ENCODE measurements at places on chromosomes 6 and 20.
A peak's percentile ranks its signal among the peaks of the same experiment; 100 is the strongest.

DNA sequence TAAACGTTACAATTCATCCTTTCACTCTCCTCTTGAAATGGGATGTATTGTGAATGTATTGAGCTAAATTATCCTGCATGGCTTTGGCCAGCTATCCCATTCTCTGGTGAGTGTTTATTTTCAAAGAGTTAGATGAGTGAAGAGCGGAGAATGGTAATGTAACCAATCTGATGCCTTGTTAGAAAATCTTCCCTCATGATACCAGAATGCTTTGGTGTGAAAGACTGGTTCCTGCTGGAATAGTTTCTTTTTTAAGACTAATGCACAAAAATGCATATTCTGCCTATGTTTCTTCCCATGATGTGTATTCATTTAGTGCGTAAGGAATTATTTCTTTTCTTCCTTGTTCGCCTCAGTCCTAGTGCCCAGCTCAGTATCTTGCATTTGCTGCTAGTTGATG lies 506.7 kb downstream of the PRKN start:
- no peak for DNase-seq

- DNase-seq, result no peak
These were observed 301.1 kb upstream of the SASH1 start for GRCh38 chr6:148041546-148041945.

GRCh38 chr20:25297141-25297905 lies 49.4 kb downstream of the PYGB start:
- DNase-seq, result no peak

DNA sequence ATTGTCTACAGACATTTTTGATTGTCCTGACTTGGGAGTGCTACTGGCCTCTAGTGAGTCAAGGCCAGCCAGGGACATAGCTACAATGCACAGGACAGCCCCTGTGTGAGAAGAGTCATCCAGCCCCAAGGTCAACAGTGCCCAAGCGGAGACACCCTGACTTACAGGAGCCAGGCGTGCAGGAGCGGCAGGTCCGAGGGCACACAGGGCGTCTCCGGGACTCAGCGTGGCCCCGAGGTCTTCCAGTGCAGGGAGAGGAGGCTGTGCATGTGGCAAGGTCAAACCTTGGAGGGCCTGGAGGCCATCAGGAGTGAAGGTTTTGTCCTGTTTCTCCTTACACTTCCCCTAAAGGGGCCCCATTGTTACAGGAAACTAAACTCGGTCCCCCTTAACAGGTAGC lies 41.3 kb upstream of the QKI start:
- no peak for DNase-seq

- DNase-seq, result no peak
These were observed 229.7 kb upstream of the MARCKS start for GRCh38 chr6:113627480-113627879.

DNA sequence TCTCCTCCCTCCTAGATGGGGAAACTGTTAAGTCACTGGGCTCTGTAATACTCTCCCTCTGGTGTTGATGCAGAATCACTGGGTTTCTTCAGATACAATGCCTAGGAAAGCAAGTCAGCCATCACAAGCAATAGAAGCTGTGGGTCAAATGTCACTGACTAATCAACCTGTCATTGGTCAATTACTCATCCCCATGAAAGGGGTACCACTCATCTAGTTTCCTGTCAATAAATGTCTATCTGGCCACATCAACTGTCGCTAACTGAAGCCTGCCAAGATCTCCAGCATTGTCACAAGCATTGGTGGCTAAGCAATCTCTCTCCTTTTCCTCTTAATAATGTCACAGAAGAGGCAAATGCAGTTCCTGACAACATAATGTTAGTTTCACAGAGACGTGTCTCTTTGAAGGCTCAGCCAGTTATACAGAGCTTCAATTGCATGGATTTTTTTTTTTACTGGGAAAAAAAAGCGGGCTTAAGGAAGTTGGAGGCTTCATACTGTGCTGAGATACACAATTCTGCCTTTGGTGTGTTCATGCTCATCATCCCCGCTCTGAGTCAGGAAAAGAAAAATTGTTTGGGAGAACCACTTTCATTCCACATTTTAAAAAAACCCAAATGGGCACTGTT lies 355.9 kb downstream of the BTBD9 start:
- DNase-seq, result no peak

DNA sequence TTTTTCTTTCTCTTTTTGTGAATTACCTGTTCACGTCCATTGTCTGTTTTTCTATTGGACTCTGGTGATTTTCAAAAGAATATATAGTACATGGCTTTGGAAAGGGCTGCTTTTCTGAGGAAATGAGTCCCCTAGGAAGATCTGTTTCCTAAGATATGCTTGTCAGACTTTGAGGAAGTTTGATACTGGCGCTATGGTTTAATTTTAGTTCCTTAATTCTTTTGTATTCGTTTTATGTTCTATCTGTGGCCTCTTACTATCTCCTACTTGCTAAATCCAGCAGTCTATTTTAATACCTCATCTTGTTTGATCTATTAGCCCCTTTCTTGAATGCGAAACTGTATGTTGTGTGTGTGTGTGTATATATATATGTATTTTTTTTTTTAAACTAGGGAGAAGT lies 101.9 kb downstream of the LIN28B start:
- DNase-seq, result no peak

DNA sequence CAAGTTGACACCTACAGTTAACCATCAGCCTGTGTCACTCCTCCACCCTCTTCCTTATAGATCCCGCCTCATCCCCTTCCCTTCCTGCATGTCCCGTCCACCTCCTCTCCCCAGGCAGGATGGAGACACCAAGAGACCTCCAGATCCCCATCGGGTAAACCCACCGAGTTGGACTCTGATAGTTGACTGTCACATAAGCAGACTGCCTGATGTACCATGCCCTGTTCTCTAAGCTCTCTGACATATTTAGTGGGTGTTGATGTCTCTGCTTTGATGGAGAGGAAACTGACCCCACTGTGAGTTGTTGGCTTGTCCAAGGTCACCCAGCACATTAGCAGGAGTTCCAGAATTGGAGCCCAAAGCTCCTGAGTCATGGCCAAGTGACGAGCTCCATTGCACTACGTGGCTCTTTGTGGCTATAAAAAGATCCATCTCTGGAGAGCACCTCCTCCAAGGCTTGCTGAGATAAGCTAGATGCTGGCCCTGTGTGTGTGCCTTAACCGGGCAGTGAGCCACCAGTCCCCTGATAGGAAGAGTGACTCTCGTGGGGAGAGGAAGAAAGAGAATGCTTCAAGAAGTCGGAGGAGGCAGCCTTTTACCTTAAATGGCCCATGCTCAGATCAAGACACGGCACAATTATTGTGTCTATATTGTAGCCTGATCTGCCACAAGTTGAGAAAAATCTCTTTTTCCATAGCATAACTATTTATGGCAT lies 236.0 kb upstream of the ECI2 start:
- peak; percentile 68 for DNase-seq

GRCh38 chr6:147141711-147142308 lies 62.4 kb upstream of the STXBP5 start:
- no peak for DNase-seq

GRCh38 chr20:23313271-23313670 lies 37.3 kb upstream of the NXT1 start:
- no peak for DNase-seq

DNA sequence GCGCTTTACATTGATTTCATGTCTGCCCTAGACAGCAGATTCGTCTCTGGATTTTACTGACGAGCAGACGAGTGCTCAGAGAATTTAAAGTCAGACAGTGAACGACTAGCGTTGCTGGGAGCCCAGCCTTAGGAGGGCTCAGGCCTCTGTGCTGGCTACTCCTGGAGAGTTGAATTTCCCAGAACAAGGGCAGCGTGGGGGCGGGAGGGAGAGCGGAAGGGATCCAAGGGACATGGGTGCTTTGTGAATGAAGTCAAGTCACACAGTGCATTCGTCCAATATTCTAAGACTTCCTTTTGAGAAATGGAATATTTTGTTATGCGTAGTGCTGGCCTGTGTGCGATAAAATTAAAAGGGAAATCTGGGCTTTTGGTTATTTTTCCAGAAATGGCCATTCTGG lies 126.5 kb downstream of the MYLK4 start:
- DNase-seq, result no peak

DNA sequence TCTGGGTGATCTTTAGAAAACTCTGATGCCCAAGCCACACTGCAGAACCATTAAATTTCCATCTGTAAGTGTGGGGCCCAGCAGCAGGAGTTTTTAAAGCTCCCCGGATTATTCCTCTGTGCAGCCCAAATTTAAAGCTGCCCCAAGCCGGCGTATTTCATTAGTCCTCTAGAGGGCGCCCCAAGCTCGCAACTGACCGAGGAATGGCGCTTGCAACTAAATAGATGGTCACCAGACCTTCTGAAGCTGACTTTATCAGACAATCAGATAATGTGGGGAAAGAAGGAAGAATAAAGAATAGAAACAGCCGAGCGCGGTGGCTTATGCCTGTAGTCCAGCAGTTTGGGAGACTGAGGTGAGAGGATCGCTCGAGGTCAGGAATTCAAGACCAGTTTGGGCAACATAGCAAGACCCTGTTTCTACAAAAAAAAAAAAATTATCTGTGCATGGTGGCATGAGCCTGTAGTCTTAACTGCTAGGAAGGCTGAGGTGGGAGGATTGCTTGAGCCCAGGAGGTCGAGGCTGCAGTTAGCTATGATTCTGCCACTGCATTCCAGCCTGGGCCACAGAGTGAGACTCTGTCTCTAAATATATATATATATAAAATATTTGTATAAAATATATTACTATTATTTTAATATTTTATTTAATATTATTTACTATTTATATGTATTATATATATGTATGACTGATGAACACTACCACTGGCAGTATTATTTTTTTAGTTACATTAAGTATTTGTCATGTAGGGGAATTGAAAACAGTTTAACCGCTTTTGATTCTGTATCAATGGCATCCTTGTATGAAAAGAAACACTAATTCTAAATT lies 56.0 kb downstream of the OTOR start:
- DNase-seq, result peak; percentile 23

- peak; percentile 14 for DNase-seq
These were observed 150.8 kb downstream of the PRL start for GRCh38 chr6:22145823-22146677.

DNA sequence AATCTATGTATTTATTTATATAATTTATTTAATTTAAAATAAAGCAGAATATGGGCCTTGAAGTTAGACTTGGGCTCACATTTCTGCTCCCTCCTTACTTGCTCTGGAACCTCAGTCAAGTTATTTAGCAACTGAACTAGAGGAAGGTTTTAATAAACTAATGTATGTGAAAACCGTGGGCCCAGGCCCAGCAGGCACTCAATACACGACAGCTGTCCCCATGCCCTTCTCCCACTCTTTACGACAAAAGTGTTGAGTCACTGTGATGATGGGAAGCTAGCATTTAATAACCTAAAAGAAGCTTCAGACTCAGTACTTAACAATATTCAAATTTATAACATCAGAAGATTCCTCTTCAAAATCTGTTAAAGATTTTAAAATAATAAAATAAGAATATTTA lies 46.7 kb downstream of the SERAC1 start:
- DNase-seq, result no peak

DNA sequence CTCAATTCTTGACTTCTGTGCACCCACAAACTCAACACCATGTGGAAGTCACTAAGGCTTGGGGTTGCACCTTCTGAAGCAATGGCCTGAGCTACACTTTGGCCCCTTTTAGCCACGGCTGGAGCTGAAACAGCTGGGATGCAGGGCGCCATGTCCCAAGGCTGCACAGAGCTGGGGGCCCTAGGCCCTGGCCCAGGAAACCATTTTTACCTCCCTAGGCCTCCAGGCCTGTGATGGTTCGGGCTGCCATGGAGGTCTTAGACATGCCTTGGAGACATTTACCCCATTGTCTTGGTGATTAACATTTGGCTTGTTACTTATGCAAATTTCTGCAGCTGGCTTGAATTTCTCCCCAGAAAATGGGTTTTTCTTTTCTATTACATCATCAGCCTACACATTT lies 86.9 kb downstream of the MTFR2 start:
- no peak for DNase-seq

DNA sequence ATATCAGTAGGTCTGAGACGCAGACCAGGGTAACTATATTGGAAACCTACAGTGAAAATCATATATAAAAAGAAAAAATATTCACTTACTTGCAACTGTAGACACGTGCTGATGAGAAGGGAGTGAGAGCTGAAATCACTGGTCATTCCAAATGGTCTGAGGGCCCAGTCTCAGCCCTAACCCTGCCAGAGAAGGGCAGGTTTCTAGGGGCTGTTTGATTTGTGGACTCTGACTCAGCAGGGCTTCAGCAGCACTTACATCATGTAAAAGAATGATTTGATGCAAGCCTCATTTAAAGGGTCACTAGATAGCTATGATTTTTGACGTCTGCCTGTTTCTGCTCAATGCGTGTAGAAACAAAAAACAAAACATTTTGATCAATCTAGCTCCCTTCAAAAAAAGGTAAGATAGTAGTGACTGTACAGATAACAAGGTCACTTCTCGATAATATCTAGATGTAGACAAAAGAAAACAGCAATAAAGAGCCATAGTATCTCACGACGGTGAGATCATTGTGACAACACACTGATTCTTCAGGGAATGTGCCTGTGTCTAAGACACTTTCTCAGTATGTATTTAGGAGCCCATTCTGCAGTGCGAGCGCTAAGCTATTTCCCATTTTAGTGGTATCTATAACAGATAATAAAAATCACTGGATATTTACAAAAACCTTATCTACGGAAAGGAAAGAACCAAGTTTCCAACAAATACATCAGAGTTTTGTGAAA lies 307.2 kb downstream of the HIVEP2 start:
- DNase-seq, result no peak

- peak; percentile 58 for DNase-seq
These were observed 465.2 kb upstream of the CITED2 start for GRCh38 chr6:139839506-139840156.

DNA sequence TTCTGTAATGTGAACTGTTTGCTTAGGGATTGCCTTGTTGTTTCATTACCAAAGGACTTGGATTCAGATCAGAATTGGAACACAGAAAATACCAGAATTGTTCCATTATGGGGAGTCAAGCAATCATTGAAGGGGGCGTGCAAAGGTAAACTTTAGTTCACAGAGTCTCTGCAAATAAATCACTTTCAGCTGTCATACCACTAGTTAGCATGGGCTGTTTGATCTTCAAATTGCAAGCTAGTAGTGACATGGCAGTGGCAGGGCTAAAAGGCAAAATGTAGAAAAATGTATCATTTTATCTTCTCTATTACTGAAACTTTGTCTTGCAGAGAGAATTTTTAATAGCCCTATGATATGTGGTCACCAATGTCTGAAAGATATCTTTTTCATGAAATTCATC lies 483.2 kb upstream of the NRSN1 start:
- no peak for DNase-seq

Measured in GM04504 (cell line).